ENCODE measurements at places on chromosomes 3 and 15.

GRCh38 chr15:73026511-73027054, 25.7 kb upstream of the NEO1 start:
- DNase-seq = no peak

DNA sequence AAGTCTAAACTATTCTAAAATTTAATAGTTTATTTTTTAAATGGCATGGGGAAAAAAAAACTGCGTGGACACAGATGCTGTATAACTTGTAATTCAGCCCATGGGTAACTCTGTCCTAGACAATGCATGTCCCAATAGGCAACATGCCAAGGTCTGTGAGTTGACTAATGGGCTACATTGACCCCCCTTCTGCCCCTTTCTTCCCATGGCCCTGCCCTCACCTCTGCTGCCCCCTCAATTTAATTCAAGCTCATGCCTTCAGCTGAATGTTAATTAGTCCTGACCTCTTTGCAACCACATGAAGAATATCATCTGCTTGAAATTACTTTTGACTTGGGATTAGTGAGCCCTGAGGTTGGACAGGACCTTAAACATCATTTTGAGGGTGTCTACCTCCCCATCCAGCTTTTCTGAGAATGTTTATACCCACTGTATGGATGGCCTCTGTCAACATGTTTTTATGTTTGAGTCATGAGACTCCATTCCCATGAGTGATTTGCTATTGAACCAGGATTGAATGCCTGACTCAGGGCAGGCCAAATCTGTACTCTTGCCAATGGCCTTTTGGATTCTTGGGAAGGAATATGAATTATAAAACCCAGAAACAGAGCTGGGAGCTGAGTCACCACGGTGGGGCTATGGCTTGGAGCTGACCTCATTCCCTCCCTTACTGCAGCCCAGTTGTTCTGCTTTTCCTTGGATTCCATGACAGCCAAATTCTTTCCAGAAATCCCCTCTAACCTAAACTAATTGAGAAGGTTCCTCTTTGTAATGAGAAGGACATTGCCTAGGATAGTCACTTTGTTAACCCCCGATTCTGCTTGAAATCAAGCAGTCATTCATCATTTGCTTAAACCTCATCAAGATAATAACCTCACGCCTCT, 33.5 kb upstream of the PDE8A start:
- peak; percentile 73 for DNase-seq

GRCh38 chr3:122098611-122099010, 43.4 kb downstream of the CD86 start:
- DNase-seq = no peak

DNA sequence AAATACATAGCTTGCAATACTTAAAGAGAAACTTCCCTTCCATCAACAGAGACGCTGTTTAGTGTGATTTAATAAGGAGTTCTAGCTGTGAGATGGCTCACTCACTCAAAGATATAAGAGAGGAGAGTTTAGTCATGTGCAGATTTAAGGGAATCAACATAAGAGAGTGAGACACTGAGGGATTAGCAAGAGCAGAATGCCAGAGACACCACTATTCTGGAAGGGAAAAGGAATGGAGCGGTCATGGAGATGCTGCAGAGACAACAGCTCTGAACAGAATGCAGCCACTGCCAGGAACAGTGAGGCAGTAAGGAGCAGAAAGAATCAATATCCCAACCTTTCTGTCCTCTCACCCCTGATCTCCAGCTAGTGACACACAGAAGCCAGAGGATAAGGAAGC, 248.8 kb downstream of the MBNL1 start:
- DNase-seq = no peak

DNA sequence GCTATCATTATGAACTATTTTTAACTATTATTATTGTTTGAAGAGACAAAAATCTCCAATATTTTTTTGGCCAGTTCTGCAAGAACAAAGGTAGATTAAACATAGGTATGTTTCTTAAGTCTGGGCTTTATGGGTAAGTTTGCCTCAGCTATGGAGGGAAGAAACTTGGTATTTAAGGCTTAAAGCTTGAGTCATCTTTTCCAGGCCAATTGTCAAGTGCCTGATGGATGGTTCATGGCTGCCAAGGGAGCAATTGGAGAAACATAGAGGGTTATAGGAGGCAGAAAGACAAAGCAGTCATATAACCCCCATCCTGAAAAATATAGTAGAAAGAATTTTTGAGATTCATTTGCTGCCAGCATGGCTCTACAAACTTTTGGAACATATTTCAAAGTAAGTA, 7.2 kb upstream of the STAC start:
- peak; percentile 24 for DNase-seq

DNA sequence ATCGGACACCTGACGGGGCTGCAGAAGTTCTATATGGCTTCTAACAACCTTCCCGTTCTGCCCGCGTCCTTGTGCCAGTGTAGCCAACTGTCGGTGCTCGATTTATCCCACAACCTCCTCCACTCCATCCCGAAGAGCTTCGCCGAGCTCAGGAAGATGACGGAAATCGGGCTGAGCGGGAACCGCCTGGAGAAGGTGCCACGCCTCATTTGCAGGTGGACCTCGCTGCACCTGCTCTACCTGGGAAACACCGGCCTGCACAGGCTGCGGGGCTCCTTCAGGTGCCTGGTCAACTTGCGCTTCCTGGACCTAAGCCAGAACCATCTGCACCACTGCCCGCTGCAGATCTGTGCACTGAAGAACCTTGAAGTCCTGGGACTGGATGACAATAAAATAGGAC, 9.8 kb upstream of the LRRC34 start:
- no peak for DNase-seq

- no peak for DNase-seq
Measured at GRCh38 chr15:85097250-85097649, 115.6 kb downstream of the PDE8A start.

GRCh38 chr15:66850996-66851310, 148.9 kb downstream of the SMAD6 start:
- no peak for DNase-seq

- DNase-seq = no peak
Measured at GRCh38 chr3:36193448-36193847, 186.9 kb upstream of the STAC start.

DNA sequence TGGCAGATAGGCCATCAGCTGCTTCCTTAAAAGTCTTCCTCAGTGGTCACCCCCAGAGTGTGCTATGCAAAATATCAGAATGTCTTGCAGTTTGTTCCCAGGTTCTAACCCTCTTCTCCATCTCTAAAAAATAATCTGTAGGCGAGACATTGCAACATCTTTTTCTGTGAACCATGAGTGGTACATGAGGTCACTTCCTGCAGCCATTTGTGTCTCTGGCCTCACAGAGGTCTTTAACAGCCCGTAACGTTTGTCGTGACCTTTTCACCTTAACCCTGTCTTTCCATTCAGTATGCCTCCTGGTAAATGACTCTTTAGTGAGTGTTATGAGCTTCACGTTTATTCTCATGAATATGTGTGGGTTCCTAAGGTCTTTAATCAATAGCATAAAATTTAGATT, 145.4 kb downstream of the KLHL25 start:
- no peak for DNase-seq

DNA sequence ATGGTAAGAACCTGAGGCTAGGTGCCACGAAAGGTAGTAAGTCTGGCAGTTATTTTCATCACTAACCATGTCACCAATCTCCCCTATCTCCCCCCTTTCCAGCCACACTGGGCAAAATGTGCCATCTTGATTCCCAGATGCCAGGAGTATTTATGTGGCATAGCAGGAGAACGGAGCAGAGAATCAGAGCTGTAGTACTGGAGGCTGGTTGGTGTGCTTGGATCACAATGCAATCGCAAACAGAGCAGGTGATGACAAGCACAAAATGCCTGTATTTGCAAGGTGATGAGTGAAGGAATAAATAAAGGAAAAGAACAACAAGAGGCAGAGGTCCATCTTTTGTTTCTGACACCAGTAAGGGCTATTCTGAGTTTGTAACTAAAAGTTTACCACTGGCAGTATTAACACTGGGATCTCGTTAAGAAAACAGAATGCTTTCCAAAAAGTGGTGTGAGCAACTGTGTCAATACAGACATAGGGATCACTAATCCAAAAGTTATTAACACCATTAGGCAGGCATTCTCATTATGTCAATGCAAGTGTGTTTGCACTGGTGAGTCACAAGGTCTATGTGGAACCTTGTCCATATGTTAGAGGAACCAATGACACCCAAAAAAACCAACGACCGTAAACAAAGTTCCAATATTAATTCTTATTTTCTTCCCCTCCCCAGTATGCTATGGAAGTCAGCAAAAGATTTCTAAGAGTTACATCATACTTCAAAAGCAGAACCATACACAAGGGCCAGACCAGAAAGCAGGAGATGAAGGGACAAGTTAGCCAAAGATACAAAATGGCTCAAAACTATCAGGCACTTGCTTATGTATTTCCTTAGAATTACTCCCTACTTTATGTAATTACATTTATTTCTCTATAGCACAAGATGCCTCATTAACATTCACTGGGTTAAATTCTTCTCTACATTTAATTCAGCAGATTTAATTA, 556.6 kb downstream of the FOXP1 start:
- DNase-seq = no peak

GRCh38 chr3:49566312-49566711, 12.0 kb downstream of the BSN start:
- no peak for DNase-seq

- DNase-seq = no peak
Measured at GRCh38 chr15:68603951-68604350, 25.2 kb downstream of the CORO2B start.

DNA sequence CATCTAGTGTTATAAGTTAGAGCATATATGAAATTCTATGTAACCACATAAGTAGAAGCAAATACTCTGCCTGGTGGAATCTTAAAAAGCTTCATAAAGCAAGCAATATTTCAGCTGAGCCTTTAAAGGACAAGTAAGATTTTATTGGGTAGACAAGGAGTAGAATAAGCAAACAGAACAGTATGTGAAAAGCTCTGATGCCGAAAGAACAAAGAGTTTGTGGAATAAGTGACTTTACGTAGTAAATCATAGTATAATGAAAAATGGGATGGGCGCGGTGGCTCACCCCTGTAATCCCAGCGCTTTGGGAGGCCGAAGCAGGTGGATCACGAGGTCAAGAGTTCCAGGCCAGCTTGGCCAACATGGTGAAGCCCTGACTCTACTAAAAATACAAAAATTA, 9.9 kb downstream of the EAF2 start:
- DNase-seq = no peak

DNA sequence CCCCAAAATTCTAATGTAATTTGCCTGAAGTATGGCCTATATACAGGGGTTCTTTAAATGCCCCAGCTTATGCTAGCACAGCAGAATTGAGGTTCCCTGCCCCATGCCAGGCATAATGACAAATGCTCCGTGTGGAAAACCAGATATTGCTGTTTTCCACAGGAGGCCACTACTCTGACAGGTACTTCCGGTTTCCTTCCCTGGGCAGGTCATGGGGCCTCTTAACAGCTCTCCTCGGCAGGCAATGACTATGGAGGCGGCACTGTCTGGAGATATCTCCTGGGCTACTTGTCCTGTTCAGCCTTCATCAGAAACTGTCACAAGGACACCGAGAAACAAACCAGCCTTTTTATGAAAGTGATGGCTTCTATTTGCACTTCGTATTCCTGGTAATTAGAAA, 54.8 kb downstream of the SLC7A14 start:
- DNase-seq = no peak

GRCh38 chr3:187966096-187966495, 187.9 kb upstream of the LPP start:
- no peak for DNase-seq

GRCh38 chr15:58224068-58224467, 85.9 kb downstream of the AQP9 start:
- DNase-seq = no peak

- DNase-seq = no peak
Measured at GRCh38 chr3:69204315-69204957, 82.0 kb upstream of the LMOD3 start.

DNA sequence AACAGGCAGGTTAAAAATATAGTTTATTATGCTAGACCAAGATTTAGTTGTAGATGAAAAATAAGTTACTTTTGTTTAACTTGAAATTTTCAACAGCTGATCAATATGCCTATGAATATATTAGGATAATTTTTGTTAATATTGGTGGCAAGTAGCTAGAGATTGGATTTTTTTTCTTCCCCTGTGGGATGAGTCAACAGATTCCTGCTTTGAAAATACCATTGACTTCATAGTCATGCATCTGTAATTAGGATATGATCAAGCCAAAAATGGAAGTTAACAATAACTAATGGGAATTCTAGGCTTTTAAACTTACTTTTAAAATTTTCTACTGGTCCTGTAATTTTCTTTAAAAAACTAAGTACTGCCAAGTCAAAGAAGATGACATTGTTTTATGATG, 211.7 kb downstream of the ZIC1 start:
- no peak for DNase-seq

DNA sequence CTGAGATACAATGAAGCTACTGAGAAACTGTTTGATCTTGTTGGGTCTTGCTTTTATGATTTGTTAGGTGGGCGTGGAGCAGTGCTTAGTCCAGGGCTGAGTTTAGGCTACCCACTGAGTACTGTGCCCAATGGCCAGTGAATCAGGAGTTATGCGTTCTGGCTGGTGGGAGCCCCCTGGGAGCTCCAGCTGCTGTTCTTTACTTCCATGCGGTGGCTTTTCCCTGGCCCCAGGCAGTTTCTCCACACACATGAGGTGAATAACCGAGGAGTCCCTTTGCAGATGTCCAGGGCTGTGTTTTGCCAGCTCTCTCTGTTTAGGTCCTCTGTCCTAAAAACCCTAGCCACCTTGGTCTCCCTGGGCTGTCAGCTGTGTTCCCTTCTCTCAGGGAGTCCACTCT, 106.5 kb downstream of the KLF13 start:
- DNase-seq = no peak

DNA sequence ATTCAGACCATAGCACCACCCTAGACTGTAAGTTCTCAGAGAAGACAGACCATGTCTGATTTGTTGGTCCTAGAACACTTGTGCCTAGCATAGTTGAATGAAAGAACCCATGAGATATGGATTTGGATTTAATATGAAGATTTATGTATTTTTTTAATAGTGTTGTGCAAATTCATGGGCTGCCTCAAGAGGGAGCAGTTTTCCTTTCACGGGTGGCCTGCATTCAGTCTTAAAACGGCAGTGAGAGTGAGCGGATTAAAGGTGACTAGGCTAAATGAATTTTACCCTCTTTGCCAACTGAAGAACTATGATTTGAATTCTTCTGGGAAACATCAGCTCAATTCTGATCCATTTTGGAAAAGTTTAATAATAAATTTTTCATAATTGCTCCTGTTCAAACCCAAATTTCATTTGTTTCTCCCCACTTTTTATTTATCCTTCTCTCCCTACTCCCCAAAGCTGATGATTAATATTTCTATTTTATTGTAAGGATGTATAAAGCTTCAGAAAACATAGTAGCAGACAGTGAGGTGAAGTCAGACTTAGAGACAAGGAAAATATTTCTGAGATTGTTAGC, 67.3 kb downstream of the MORC1 start:
- DNase-seq = no peak

GRCh38 chr3:173416070-173416469, 18.5 kb downstream of the NLGN1 start:
- DNase-seq = no peak

- no peak for DNase-seq
Measured at GRCh38 chr3:15711281-15711680, 86.5 kb downstream of the ANKRD28 start.

GRCh38 chr3:108296239-108296638, at the start of gene HHLA2:
HHLA2 (plus strand) TSS chr3:108296548; CDS start chr3:108351814, 55,266 bp downstream.
- DNase-seq = no peak

All from AG09309 (cell line).